ENCODE measurements at places on chromosomes 2 and 18. TPM values are rescaled to one million over a fixed set of nuclear protein-coding genes. Genes with fewer than 3 reads are reported as not detected.

DNA sequence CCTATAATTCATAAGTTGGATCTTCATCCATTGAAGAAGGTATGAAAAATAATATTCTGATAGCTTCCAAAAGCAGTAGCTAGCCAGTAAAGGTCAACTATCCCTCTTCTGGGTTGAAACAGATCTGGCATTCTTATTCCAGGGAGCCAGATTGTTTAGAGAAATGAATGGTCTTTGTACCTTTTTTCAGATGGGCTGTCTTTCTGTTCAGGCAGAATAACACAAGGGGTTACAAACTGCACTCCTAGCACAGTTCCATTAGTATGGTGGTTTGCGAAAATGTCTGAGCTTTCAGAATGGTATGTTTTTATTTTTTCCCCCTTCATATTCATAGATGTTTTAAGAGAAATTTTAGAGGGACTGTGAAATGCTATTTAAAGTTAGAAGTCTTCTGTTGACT, 47.5 kb upstream of the TMEM178A start:
- no peaks in the 10 kb centered on the region for H3K36me3 ChIP-seq
- H3K4me3 ChIP-seq = no peak overlapping the region
- peaks cover 30% of the 10 kb centered on the region for H3K27me3 ChIP-seq

GRCh38 chr18:55251254-55251971, 292.2 kb upstream of the CCDC68 start:
- no peaks in the 10 kb centered on the region for H3K27me3 ChIP-seq
- no peaks in the 10 kb centered on the region for H3K4me1 ChIP-seq
- no peaks in the 10 kb centered on the region for H3K36me3 ChIP-seq
- H3K27ac ChIP-seq = no peak overlapping the region

- no peaks in the 10 kb centered on the region for H3K36me3 ChIP-seq
- no peak for DNase-seq
These were observed 371.7 kb downstream of the PIK3C3 start for GRCh38 chr18:42326752-42327151.

DNA sequence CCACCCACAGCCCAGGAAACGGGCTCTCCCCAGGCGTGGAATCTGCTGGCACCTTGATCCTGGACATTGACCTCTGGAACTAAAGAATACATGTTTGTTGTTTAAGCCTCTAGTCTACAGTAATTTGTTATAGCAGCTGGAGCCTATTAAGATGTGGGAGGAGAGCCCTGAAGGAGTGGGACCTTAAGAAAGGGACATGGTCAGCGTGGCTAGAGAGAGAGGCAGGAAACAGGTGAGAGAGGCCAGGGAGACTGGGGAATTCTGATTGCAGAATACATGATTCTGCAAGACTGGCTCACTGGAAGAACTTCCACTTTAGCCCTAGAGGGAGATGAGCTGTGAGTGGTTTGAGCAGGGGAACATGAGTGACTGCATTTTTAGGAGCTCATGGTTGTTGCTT, 83.2 kb downstream of the CD8B2 start:
- peaks cover 13% of the 10 kb centered on the region for H3K27me3 ChIP-seq
- H3K4me1 ChIP-seq = no peaks in the 10 kb centered on the region
- H3K27ac ChIP-seq = no peak overlapping the region
- DNase-seq = no peak
- no peak overlapping the region for H3K4me3 ChIP-seq

The CAPN14 gene
- not detected for total RNA-seq

DNA sequence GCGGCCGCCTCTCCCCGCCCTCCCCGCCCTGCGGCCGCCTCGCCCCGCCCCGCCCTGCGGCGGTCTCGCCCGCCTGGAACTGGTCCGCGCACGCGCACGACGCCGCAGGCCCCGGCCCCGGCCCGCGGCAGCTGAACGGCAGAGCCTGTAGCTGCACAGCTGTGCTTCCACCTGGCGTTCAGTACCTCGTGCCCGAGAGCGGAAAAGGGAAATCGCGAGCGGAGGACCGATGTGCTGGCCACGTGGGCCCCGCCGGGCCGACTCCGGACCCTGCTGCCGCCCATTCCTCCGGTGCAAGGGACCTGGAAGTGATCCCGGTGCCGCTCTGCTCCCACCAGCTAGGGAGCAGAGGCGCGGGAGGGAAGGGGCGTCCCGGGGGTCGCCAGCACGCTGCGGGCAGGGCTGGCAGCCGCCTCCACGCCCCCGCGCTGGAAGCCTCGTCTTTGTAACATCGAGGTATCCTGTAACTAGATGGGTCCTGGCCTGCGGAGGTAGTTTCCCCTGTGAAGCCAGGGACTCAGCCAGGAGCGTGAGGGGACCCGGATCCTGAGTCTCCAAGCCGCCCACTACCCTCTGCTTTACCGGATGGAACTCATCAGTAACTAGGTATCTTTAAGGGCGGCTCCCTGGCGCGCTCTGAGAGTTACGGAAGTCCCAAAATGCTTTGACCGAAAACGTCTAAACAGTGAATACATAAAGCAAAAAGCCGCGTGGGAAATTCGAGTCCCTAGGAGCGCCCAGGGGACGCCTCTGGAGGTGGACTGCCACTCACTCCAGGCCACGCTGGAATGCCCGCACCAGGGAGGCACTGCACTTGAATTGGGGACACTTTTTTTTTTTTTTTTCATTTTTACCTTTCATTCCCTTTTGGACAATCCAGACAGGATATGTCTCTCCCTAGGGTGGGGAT, 704 bp upstream of the ODC1 start:
- no peaks in the 10 kb centered on the region for H3K27me3 ChIP-seq
- H3K4me3 ChIP-seq = peak overlapping the region; percentile 82
- peaks cover 46% of the 10 kb centered on the region for H3K4me1 ChIP-seq

The TRIB2 gene
- 52.7 TPM for total RNA-seq

GRCh38 chr2:160367887-160368286, 125.7 kb downstream of the RBMS1 start:
- peaks cover 41% of the 10 kb centered on the region for H3K36me3 ChIP-seq
- peaks cover 54% of the 10 kb centered on the region for H3K4me1 ChIP-seq
- no peak overlapping the region for H3K4me3 ChIP-seq
- peak; percentile 30 for DNase-seq
- no peaks in the 10 kb centered on the region for H3K27me3 ChIP-seq
- peak overlapping the region; percentile 53 for H3K27ac ChIP-seq

The NAT8 gene
- not detected for total RNA-seq

The GALNT13 gene
- total RNA-seq = 0.61 TPM

The GPR39 gene
- not detected for total RNA-seq

GRCh38 chr18:57940166-57940660, 103.8 kb upstream of the NEDD4L start:
- H3K27me3 ChIP-seq = peaks cover 20% of the 10 kb centered on the region
- H3K4me1 ChIP-seq = no peaks in the 10 kb centered on the region
- H3K27ac ChIP-seq = no peak overlapping the region
- H3K36me3 ChIP-seq = no peaks in the 10 kb centered on the region
- H3K4me3 ChIP-seq = no peak overlapping the region

GRCh38 chr2:241035142-241035817, 36.9 kb downstream of the SNED1 start:
- peak; percentile 21 for DNase-seq
- H3K27me3 ChIP-seq = no peaks in the 10 kb centered on the region
- H3K4me3 ChIP-seq = no peak overlapping the region

The KIF5C gene
- 4.4 TPM for total RNA-seq

DNA sequence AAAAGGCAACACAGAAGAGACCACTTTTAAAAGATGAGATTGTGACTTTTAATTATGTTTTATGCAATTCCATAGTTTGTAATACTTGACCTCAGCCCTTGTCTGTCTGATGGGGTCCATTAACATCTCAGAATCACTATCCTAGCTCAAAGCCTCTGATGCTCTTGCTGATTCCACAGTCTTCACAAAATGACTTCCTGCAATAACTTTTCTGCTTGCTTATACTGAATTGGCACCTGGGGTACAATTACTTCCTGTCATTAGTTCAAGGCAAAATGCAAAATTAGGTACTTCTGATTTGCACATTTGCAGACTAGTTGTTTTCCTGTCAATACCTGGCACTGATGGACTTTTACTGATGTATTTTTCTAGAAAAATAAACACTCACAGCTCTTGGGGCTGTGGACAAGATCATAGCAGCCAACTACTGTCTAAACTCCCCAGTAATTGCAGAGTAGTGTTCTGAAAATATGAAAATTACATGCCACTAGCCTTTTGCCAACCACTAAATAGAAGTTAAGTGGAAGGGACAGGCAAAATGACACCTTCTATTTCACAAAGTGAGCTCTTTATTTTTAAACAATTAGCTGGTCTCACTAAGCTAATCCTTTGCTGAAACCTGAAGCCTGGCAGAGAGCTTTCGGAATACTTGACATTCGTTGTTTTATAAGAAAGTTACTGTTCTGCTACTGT, 129.1 kb downstream of the PIEZO2 start:
- H3K27me3 ChIP-seq = no peaks in the 10 kb centered on the region
- H3K27ac ChIP-seq = no peak overlapping the region
- no peaks in the 10 kb centered on the region for H3K4me1 ChIP-seq
- H3K36me3 ChIP-seq = no peaks in the 10 kb centered on the region
- no peak overlapping the region for H3K4me3 ChIP-seq

- no peak for DNase-seq
- no peaks in the 10 kb centered on the region for H3K36me3 ChIP-seq
- no peak overlapping the region for H3K4me3 ChIP-seq
- H3K4me1 ChIP-seq = no peaks in the 10 kb centered on the region
- H3K27ac ChIP-seq = no peak overlapping the region
These were observed 82.8 kb upstream of the CCBE1 start for GRCh38 chr18:59779979-59780378.

The CHRND gene
- not detected for total RNA-seq
